ENCODE measurements at places on chromosomes 6 and 20. TPM values are rescaled to one million over a fixed set of nuclear protein-coding genes. Genes with fewer than 3 reads are reported as not detected.
A peak's percentile ranks its signal among the peaks of the same experiment; 100 is the strongest.

DNA sequence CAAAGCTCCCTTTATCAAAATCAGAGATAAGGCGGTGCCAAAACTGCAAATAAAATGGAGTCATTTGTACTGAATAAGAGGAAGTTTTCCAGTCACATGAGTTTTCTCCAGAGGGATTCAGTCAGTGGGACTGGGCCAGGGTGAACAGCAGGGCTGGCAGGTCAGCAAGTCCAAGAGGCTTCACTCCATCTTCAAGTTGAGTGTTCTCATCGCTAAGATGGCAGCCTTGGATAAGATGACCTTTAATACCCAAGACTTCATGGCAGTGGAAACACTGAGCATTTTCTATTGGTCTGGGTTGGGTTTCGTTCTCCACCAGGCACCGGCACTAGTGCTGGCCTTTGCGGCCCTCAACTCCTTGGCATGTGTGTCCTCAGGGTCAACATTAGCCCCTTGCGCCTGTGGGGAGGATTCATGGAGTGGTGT, 29.3 kb upstream of the IGF2R start:
- H3K36me3 ChIP-seq, result no peaks in the 10 kb centered on the region
- H3K4me3 ChIP-seq, result no peak overlapping the region
- no peaks in the 10 kb centered on the region for H3K27me3 ChIP-seq
- peaks cover 11% of the 10 kb centered on the region for H3K4me1 ChIP-seq

GRCh38 chr20:9441948-9442347, 72.4 kb upstream of the LAMP5 start:
- H3K27me3 ChIP-seq, result no peaks in the 10 kb centered on the region
- peaks cover 6% of the 10 kb centered on the region for H3K36me3 ChIP-seq
- H3K4me1 ChIP-seq, result no peaks in the 10 kb centered on the region
- H3K27ac ChIP-seq, result no peak overlapping the region
- no peak overlapping the region for H3K4me3 ChIP-seq
- DNase-seq, result no peak

Gene PSMF1
- 160 TPM for total RNA-seq

- DNase-seq, result no peak
- no peaks in the 10 kb centered on the region for H3K27me3 ChIP-seq
- H3K4me1 ChIP-seq, result no peaks in the 10 kb centered on the region
Measured at GRCh38 chr20:34976286-34976685, 20.6 kb downstream of the MYH7B start.

GRCh38 chr20:44858606-44859360, 26.7 kb upstream of the YWHAB start:
- H3K4me3 ChIP-seq, result no peak overlapping the region
- no peaks in the 10 kb centered on the region for H3K27me3 ChIP-seq
- no peak overlapping the region for H3K27ac ChIP-seq

GRCh38 chr6:140083375-140083774, 708.9 kb upstream of the CITED2 start:
- H3K4me1 ChIP-seq, result peaks cover 44% of the 10 kb centered on the region
- no peak for DNase-seq
- no peaks in the 10 kb centered on the region for H3K27me3 ChIP-seq
- H3K36me3 ChIP-seq, result no peaks in the 10 kb centered on the region
- H3K4me3 ChIP-seq, result no peak overlapping the region

DNA sequence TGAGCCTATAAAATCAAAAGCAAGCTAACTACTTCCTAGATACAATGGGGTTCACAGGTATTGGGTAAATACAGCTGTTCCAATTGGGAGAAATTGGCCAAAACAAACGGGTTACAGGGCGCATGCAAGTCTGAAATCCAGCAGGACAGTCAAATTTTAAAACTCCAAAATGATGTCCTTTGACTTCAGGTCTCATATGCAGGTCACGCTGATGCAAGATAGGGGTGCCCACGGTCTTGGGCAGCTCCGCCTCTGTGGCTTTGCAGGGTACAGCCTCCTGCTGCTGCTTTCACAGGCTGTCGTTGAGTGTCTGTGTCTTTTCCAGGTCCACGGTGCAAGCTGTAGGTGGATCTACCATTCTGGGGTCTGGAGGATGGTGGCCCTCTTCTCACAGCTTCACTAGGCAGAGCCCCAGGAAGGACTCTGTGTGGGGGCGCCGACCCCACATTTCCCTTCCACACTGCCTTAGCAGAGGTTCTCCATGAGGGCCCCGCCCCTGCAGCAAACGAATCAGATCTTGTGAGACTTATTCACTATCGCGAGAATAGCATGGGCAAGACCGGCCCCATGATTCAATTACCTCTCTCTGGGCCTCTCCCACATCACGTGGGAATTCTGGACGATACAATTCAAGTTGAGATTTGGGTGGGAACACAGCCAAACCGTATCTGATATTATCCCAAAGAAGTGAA, 11.9 kb upstream of the SMIM29 start:
- DNase-seq, result no peak
- H3K36me3 ChIP-seq, result no peaks in the 10 kb centered on the region
- no peaks in the 10 kb centered on the region for H3K27me3 ChIP-seq

- no peak overlapping the region for H3K27ac ChIP-seq
- no peaks in the 10 kb centered on the region for H3K27me3 ChIP-seq
- H3K4me1 ChIP-seq, result peaks cover 9% of the 10 kb centered on the region
Measured at GRCh38 chr20:10490706-10491105, 55.6 kb downstream of the SLX4IP start.

Gene CTCFL
- total RNA-seq, result not detected

GRCh38 chr6:144690133-144690532, 405.0 kb downstream of the UTRN start:
- no peak overlapping the region for H3K4me3 ChIP-seq
- no peak overlapping the region for H3K27ac ChIP-seq

DNA sequence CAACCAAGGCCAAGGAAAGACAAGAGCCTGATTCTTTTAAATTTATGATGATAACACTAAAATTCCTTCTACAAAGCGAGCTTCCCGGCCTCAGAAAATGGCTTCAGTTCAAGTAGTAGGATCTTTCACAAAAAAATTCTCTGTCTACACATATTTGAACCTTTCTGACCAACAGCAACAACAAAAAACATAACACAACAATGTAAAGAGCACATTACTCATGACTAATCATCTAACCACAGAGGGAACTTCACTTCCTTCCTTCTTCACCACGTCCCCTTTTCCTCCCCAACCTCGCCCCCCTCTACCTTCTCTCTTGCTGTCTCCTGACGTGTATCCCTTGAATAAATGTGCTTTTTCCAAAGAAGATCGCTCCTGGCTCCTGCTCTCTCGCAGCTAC, 228.2 kb downstream of the MYLK4 start:
- H3K4me1 ChIP-seq, result peaks cover 5% of the 10 kb centered on the region
- H3K27ac ChIP-seq, result no peak overlapping the region
- no peak overlapping the region for H3K4me3 ChIP-seq
- peak; percentile 29 for DNase-seq
- H3K36me3 ChIP-seq, result no peaks in the 10 kb centered on the region

DNA sequence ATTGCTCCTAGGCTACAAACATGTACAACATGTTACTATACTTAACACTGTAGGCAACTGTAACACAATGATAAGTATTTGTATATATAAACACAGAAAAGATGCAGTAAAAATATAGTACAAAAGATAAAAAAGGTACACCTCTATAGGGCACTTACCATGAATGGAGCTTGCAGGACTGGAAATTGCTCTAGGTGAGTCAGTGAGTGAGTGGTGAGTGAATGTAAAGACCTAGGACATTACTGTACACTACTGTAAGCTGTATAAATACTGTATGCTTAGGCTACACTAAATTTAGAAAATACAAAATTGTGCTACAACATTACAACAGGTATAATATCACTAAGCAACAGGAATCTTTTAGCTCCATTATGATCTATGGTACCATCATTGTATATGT, 312.0 kb upstream of the PREP start:
- H3K27me3 ChIP-seq, result no peaks in the 10 kb centered on the region
- H3K27ac ChIP-seq, result no peak overlapping the region
- DNase-seq, result no peak
- H3K4me1 ChIP-seq, result no peaks in the 10 kb centered on the region
- H3K4me3 ChIP-seq, result no peak overlapping the region
- H3K36me3 ChIP-seq, result no peaks in the 10 kb centered on the region

- H3K36me3 ChIP-seq, result peaks cover 17% of the 10 kb centered on the region
- no peak overlapping the region for H3K4me3 ChIP-seq
- H3K4me1 ChIP-seq, result no peaks in the 10 kb centered on the region
- H3K27me3 ChIP-seq, result no peaks in the 10 kb centered on the region
- DNase-seq, result no peak
Measured at GRCh38 chr6:13294499-13295069, 33.8 kb downstream of the TBC1D7 start.

Gene MDN1
- 14.9 TPM for total RNA-seq

DNA sequence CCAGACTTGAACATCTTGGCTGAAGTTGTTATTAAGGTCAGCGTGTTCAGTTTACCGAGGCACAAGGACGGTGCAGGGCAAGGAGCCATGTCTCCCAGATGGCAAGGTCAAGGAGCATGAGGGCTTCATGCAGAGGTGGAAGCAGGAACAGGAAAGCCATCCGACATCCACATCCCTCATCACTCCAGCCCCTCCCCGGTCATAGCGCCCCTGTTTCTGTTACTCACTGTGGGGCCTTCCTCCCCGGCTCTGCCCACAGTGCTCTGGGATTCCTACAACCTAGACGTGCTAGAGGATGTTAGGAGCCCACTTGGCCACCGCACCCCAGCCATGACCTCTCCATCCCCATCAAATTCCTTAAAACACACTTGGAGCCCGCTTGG, 146.7 kb downstream of the TTLL2 start:
- no peak overlapping the region for H3K4me3 ChIP-seq
- H3K27ac ChIP-seq, result no peak overlapping the region
- DNase-seq, result no peak

- no peaks in the 10 kb centered on the region for H3K27me3 ChIP-seq
- DNase-seq, result no peak
- no peak overlapping the region for H3K4me3 ChIP-seq
- no peak overlapping the region for H3K27ac ChIP-seq
Measured at GRCh38 chr6:55958790-55959189, 83.4 kb upstream of the BMP5 start.

Gene DNMT3B
- total RNA-seq, result 1.5 TPM

DNA sequence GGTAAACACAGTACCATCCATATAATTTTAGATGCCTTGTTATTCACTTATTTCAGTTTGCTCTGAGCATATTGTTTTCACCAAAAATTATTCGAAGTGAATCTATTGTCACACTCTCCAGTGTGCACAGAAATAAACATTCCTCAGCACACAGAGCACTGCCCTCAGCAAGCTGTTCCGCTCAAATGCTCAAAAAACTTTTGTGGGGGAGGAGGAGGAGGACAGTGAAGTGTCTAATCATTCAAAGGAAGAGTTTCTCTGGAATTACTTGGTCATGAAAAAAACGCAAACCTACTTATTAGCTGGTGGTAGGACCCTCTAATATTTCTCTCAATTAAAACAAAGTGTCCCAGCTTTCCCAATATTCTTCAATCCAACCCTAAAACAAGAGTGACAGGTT, 88.3 kb downstream of the DTNBP1 start:
- no peak overlapping the region for H3K4me3 ChIP-seq
- H3K36me3 ChIP-seq, result no peaks in the 10 kb centered on the region
- H3K27me3 ChIP-seq, result no peaks in the 10 kb centered on the region
- H3K27ac ChIP-seq, result no peak overlapping the region
- no peak for DNase-seq

Gene SLC35D3
- not detected for total RNA-seq

All from GM23248 (cell line).